ENCODE measurements at places on chromosomes 1 and 21. TPM values are rescaled to one million over a fixed set of nuclear protein-coding genes. Genes with fewer than 3 reads are reported as not detected.

RNF186 gene
- not detected for total RNA-seq

OPRD1 gene
- total RNA-seq, result not detected

CFH gene
- 131 TPM for total RNA-seq

C21orf91 gene
- total RNA-seq, result 9.2 TPM

TFF3 gene
- 4.1 TPM for total RNA-seq

CFAP45 gene
- 1.6 TPM for total RNA-seq

TCHHL1 gene
- total RNA-seq, result not detected

DNA sequence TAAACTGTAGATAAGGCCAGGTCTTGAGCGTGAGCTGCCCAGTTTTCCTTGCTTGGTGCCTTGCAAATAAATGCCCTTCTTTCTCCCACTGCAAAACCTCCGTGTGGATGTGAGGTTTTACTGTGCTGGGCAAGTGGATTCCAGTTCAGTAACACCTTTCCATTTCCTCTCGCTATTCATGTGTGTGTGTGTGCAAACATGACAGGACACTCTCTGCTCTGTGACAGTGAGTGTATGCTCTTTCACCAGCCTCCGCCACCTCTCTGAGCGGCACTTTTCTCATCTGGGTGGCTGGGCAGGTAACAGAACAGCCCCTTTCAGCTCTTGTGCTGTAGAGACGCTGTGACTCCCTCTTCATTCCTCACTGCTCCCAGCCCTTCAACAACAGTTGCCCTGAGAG, 23.9 kb downstream of the CNIH3 start:
- DNase-seq, result no peak

GRCh38 chr1:204516180-204516879, at the start of gene MDM4:
MDM4 (plus strand) TSS chr1:204516406; CDS start chr1:204525519, 9,113 bp downstream.
- peak; percentile 93 for DNase-seq

DNA sequence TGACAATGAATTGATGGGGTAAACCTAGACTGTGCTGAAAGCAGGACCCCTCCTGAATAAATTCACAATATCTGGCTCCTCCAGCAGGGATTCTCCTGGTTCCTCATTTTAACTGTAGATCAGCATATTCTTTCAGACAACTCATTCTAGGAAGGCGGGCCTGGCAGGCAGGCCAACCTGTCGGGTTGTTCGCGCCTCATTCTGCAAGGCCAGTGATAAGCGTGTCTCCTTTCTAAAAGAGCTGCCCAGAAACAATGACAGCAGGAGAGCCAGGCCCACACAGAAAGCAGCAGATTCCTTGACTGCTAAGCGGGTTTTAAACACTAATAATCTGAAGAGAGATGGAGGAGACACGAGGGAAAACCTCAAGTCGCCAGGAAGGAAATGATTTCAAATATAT, 70.0 kb downstream of the NTPCR start:
- peak; percentile 25 for DNase-seq

DNA sequence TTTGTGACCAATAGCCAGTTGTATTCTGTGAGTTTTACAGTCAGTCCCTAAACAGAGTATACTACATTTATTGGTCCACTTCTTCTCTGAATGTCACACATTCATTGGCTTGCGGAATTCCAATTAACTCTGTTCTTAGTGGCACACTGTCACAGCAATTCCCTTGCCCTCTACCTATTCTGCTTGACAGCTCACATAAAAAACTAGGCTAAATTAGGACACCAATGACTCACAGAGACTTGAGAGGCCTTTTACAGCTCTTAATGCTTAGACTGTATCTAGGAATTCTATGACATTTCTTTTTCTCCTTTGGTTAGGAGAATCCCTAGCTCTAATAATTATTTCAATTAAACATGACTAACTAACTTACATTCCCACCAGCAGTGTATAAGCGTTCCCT, 104.1 kb downstream of the NEGR1 start:
- DNase-seq, result no peak

DNA sequence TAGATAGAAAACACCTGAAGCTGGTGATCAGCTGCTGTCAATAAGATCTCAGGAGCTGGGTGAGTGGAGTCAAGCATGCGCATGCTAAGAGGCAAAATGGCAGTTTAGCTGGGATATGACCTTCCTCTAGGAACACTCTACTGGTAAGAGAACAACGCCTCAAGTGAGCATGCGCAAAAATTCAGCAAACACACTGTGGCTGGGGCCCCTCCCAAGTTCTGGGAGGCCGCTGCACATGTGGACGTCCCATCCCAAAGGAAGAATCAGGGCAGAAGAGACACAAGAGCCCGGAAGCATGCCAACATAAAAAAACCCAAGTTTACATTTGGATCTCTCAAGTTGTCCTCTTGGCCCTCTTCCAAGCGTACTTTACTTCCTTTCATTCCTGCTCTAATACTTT, 126.3 kb upstream of the F3 start:
- no peak for DNase-seq

DNA sequence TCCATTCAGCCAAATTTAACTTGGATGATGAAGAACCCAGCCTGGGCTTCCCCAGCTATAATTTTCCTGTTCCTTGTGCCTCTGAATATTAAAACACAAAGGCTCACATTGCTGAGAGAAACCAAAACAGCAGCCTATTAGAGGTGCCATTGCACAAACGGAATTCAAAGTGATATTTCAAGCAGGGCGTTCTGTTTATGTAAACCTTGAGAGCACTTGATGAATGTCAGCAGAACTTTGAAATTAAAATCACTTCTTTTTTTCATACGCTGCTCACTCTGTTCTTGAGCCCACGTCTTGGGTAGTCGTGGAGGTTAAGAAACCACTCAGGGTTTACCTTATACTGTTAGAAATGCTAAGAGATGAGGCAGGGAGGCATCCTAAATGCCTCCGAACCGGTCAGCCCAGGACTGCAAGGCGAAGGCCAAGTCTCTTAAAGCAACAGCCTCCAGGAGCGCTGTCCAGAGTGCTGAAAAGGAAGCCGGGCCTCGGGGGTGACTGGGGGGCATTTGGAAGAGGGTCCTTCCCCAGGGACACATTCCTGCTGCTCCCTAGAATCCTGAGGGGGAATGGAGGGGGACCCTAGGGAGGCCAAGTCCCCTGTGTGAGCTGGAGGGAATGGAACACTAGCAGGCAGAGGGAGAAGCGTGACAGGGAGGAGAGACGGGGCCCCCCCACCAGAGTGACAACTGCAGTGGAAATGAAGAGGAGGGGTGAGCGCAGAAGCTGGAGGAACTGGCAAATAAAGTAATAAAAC, 154.8 kb upstream of the VAMP3 start:
- DNase-seq, result peak; percentile 54

- DNase-seq, result no peak
These were observed 12.4 kb downstream of the EPHB2 start for GRCh38 chr1:22722901-22723550.

GRCh38 chr1:200496937-200497336, 87.1 kb upstream of the ZNF281 start:
- no peak for DNase-seq

DNA sequence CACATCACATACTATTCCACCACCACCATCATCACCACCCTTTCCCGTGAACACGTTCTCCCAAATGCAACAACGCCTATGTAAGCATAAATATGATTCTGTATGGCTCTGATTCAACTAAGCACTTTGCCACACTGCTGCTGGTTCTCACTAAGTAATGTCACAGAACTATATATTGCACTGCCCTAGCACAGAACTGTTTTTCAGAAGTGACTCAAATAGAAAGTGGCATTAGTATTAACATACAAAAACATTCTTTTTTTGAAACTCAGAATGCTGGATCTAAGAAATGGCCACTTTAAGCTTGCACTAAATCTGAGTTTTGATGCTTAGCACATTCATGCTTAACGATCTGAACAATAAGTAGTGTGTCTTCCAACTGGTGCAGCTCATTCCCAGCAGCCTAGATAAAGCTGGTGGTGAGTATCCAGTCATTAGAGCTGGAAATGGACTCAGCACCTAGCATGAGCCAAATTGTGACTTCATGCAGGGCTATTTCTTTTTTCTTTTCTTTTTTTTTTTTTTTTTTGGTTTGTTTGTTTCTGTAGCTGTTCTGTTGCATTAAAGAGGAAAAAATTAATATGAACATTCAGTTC, 46.2 kb upstream of the ZC3H11B start:
- no peak for DNase-seq

GRCh38 chr1:7355646-7356045, 415.4 kb upstream of the VAMP3 start:
- no peak for DNase-seq

DNA sequence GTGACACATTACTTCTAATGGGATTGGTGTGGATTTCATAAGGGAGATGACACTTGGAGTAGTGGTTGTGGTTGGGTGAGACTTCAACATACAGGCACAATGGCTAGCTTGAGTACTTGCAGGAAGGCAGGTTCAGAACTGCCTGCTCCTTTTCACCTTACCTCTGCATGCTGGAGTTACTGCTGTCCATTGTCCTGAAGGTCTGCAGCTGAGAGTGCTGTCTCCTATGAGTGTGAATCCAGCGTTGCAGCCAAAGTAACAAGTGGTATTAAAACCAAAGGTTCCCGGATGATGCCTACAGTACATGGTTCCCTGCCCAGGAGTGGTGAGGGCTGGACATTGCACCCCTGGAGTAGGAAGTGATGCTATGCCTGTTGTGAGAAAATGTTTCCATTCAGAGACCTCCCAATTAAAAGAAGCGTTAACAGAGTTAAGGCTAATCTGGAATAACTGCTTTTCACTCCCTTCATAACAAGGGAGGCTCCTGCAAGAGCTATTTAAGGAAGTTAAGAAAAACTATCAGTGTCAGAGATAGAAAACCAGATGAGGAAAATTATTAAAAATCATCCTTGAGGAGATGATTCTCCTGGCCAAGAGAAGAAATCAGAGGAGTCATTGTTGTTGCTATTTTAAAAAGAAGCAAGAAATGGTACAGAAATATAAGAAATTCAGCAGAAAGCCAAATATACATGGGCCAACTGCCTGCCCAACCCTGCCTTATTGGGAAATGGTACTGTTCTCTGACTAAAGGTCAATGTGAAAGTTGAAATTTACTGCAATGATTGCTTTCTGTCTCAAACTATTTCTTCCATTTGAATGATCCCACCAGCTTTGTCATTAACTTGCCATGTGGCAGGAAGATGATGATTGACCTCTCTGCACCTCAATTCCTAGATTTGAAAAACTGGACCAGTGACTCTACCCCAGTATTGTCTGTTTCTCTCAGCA, 9.8 kb upstream of the F5 start:
- no peak for DNase-seq

DNA sequence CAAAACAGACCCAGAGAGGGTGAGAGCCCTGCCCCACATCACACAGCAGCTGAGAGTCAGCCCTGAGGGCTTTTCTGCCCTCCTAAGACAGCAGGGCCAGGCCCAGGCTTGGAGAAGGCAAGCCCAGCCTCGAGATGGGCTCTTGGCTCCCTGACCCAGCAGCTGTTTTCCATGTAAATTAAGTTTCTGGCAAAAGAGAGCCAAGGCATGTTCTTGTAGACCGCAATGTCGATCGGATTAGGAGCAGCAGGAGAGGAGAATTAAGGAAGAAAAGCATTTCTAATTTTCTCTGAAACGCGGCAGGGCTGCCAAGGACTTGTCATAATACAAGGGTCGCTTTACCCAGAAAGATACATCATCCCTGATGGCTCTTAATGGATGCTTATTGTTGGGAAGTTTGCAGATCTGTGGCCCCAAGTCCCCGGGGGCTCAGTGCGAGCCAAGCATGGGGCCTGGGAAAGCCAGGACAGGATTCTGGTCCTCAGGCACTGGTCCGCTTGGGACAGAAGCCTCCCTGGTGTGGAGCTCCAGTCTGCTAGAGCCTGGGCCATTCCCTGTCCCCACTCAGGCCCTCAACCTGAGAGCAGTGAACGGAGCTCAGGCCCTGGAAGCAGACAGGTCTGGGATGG, 62.8 kb downstream of the DMRTB1 start:
- DNase-seq, result no peak

DNA sequence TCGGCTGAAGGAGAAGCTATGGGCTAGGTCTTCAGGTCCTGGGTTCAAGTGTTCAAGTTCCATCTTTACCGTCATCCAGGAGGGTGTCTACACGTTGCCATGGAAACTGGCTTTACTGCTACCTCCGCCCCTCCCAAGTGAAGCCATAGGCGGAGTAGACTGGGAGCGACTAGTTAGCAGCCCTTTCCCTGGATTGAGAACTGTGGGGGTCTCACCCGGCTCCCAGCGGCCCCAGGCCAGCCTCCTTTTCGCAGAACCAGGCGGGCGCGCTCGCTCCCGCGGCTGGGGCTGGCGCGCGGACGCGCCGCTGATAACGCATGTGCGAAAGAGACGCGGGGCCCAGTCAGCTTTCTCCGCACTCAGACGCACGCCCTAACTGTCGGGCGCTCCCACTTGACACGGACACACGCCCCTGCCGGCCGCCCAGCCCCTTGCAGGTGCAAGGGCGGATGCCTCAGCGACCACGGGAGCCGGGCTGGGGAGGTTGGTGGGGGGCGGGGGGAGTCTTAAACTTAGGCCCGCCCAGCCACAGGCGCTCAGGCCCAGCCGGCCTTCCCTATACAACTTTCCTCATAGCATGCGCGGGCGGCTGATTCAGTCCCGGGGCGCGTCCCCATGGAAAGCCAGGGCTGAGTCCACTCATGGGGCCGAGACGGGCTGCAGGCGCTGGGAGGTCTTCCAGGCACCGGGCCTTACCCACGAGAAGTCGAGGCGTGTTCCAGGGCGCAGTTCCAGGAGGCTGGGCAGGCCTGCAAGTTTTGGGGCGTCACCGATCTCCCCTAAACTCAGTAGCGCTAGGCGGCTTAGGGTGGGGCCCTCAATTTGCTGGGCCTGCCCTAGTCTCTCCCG, 7.4 kb downstream of the EFNA4 start:
- peak; percentile 83 for DNase-seq

- no peak for DNase-seq
These were observed 100.2 kb downstream of the SPATA46 start for GRCh38 chr1:162276493-162276892.

DNA sequence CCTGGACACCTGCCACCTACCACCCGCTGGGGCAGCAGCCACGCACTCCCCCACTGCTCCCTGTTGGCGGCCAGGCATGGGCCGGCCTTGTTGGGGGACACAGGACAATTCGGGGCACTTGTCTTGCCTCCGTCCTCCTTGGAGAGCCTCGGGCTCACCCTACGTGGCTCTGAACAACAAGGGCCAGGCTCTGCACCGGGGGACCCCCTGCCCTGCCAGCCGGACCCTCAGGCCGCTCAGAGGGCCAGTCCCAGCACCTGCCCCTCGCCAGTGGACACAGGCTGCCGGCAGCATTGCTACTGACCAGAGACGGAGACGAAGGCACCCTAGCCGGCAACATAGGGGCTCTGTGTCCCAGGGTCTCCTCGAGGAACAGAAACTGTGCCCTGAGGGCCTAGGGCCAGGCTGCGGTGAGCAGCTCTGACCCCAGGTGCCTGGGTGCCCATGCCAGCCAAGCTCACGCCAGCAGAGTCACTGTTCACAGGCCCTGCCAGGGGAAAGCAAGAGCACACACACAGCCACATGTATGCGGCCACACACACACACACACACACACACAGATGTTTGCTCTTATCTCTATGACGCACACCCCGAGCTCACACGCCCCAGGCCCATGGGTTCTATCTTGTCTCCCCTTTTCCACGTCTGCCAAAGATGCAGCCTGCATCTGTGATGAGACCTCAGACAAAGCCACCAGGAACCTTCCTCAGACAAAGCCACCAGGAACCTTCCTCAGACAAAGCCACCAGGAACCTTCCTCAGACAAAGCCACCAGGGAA, 45.9 kb downstream of the MORN1 start:
- DNase-seq, result no peak

GRCh38 chr21:41858466-41859296, 20.5 kb downstream of the PRDM15 start:
- no peak for DNase-seq

Data from left cardiac atrium (tissue), 4 donors.